Astrocyte (in vitro differentiated cells and primary cell): ENCODE measurements at places on chromosomes 12 and 14. TPM values are rescaled to one million over a fixed set of nuclear protein-coding genes. Genes with fewer than 3 reads are reported as not detected.

DNA sequence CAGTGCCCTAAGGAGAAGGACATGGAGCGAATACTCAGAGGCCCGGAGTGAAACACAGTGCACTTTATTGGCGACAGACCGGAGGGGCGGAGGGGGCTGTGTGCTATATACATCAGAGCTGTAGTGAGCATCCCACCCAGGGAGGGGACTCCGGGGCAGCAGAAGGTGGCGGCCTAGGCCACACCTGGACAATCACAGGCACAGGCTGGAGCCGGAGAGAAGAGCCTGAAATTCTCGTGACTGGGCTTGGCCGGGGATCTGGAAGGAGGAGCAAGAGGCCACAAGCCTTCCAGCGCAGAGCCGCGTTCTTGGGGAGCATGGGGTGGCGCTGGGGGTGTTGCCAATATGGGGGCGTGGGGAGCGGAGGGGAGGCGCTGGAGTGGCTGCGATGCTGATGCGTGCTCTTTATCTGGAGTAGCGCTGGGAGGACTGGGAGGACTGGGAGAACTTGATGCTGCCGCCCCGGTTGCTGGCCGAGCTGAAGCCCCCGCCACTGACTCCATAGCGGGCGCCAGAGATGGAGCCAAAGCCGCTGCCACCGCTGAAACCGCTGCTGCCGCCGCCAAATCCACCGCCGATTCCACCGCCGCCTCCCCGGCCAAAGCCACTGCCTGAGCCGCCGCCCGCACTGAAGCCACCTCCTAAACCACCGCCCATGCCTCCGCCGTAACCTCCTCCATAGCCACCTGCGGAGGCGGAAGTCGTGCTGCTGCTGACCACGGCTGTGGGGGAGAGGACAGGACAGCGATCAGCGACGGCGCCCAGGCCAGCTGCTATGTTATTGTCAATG is 6.1 kb downstream of the KRT3 start:
- DNase-seq = no peak

DNA sequence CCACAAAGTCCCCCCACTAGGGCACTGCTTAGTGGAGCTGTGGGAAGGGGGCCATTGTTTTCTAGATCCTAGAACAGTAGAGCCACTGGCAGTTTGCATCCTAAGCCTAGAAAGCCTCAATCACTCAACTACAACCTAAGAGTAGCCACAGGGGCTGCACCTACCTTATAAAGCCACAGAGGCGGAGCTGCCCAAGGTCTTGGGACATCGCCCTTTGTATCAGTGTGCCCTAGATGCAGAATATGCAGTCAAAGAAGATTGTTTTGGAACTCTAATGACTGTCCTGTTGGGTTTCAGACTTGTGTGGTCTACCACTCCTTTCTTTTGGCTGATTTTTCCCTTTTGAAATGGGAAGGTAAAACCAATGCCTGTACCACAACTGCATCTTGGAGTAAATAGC is 59.5 kb downstream of the ATP2B1 start:
- no peak for DNase-seq

GRCh38 chr14:64685371-64686281 is 18.6 kb upstream of the PLEKHG3 start:
- no peak for DNase-seq

DNA sequence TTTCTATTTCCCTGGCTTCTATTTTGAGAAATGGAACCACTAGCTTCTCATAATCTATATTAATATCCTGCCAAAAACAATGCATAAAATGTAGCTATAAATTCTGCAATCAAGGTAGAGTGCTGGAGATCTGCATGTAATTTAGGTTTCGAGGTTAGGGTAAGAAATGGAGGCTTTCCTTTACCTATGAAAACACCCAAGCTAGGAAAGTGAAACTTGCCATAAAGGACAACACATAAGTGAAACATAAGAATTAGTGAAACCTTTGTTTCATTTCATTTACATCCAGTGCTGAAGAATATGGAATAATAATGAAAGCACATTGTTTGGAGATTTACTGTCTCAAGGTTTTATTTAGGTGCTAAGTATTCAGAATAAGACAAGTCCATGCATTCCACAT is 9.7 kb downstream of the CLEC2A start:
- no peak for DNase-seq

- no peak for DNase-seq
Observed at GRCh38 chr12:6312529-6313325, 2.2 kb downstream of the PLEKHG6 start.

- DNase-seq = no peak
Observed at GRCh38 chr14:50871914-50872732, at the start of gene ABHD12B. ABHD12B (plus strand) TSS chr14:50872053; CDS start chr14:50872175, 122 bp downstream.

GRCh38 chr12:52178984-52179383 is 12.8 kb downstream of the KRT80 start:
- no peak for DNase-seq

DNA sequence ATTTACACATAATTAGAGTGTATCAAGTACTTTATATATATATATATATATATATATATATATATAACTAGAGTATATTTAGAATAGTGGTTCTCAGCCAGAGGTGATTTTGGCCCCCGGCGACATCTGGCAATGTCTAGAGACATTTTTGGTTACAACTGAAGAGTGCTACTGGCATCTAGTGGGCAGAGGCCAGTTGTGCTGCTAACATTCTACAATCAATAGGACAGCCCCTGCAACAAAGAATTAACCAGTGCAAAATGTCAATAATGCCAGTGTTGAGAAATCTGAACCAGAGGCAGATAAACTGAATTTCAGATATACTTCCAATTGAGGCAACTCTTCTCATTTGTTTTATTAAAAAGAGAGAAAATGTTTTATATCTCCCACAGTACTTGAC is 8.9 kb downstream of the GTF2A1 start:
- no peak for DNase-seq

- DNase-seq = no peak
Observed at GRCh38 chr14:46887144-46887543, 235.6 kb upstream of the RPL10L start.

DNA sequence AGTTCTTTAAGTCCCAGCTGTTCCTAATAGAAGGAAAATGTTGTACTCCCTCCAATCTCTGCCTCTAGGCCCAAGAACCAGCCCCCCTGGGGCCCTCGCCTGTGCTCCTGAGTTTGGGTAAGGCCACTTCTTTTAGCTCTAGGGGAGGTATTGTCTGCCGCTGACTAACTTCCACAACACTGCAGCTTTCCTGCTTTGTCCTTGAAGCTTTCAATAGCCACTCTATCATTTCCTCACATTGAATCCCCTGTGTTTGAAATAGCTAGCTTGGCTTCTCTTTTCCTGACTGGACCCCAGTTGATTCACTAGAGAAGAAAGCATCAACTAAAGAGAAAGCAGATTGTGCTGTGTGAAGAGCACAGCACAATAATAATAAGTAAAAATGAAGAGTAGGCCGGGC is 28.8 kb downstream of the KRT80 start:
- no peak for DNase-seq

- no peak for DNase-seq
Observed at GRCh38 chr14:91140672-91141071, 26.8 kb downstream of the DGLUCY start.

- peak; percentile 49 for DNase-seq
Observed at GRCh38 chr12:1205512-1206060, 214.6 kb downstream of the ERC1 start.

DNA sequence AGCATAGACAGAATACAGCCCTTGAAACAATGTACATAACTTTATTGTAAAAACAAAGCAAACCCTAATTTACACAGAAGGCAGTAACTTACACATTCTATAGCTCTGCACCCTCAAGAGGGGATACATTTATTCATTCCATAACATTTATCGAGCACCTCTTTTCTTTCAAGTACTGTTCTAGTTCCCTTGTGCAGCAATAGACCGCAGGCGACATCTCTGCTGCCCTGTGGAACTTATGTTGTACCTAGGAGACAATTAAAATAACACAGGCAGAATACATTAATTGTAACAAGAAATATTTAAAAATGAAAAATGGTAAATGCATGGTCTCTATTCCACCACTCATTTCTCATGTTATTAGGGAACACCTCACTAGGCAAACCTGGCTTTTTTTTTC is 1.4 kb upstream of the ARHGDIB start:
- no peak for DNase-seq

- no peak for DNase-seq
Observed at GRCh38 chr12:67446716-67447115, 177.6 kb downstream of the CAND1 start.

GRCh38 chr14:100677152-100677551 is 49.5 kb upstream of the DLK1 start:
- DNase-seq = no peak

DNA sequence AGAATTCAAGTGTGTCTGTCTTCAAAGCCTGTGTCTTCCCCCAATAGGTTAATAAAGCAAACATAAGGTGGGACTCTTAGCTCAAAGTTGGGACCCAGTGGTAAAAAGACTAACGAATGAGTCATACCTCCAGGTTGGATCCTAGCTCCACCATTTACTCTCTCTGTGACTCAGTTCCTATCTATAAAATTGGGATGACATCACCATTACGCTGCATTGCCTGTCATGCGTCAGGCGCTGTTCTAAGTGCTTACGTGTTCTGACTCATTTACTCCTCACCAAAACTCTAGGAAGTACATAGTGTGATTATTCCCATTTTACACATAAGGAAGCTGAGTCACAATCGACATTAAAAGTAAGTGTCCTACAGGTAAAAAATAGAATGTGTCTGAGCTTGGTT is 915.8 kb downstream of the VRK1 start:
- peak; percentile 39 for DNase-seq

DNA sequence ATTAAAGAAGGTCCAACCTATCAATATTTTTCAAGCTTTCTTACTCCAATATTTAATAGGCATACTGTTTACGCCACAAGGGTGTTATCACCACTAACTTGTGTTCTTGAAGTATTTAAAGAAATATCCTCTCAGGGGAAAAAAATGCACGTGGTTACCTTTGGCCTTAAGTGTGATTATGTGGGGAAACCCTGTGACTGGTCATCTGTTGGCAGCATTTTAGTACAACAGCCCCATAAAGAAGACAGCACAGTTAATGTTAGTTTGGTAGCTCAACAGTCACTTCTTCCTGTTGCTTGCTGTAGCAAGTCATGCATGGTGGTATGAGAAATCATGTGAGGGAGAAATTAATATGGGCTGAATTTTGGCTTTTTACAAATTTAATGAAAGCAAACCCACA is 1021.5 kb upstream of the TMEM132C start:
- peak; percentile 57 for DNase-seq

DNA sequence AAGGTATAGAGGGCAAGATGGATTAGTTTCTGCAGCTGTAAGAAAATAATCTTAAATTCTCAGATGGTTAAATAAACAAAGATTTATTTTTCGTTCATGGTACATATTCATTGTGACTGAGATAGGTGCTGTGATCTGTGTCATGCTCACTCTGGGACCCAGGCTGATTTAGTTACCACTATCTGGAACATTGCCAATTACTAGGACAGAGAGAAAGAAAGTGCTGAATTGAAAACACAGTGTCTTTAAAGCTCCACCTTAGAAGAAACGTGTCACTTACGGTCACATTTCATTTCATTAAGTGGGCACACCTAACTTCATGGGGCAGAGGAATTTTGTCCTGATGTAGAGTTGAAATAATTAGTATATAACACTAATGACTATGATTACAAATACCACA is 430.0 kb downstream of the CCDC91 start:
- DNase-seq = no peak

DNA sequence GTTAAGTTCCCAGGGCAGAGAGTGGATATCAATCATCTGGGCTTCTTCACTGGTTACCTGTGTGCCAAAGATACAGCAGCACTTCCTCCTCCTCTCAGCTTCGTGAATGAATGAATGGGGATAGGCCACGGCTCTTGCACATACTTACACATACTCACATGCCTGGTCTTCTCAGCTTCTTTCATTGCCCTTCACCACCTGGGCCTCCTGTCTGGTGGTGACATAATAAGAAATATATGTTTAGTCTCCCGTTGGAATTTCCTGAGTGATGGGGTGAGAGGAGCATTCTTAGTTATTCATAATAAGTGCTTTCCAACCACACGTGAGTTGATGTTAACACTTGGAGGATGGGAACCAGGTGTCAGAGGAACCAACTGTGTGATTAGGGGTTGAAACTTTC is 268.1 kb upstream of the RMST start:
- DNase-seq = peak; percentile 19

DNA sequence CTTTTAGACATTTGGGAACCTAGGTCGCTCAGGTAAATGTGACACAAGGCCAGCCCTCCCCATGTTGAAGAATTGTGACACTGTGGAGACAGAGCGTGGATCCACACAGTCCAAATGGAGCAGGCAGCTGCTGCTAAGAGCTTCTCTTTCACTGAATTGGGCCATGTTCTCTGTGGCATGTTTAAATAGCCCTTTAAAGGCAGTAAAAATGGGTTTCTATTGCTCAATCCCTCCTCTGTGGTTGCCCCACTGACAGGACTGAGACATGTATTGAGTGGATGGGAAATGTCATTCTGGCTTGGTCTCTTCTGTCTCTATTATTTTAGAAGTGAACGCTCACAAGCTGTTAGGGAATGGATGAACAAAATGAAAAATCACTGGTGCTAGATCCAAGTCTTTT is 84.0 kb upstream of the PRICKLE1 start:
- no peak for DNase-seq

GRCh38 chr14:91947475-91948184 is at the start of gene FBLN5:
FBLN5 (minus strand) TSS chr14:91947694; CDS start chr14:91947229, 465 bp downstream.
- DNase-seq = peak; percentile 86

- DNase-seq = peak; percentile 4
Observed at GRCh38 chr12:57429473-57430111, 1.3 kb downstream of the R3HDM2 start.

ASB8 gene
- 25.1 and 29.9 TPM in 2 replicates for total RNA-seq

KCNC2 gene
- not detected in 2 replicates for total RNA-seq

TTC9 gene
- 6.9 and 8.4 TPM in 2 replicates for total RNA-seq

DHRS4L2 gene
- total RNA-seq = 13.4 and 15.8 TPM in 2 replicates

RNASE7 gene
- 0.19 TPM in 1 of 2 replicates, not detected in the other for total RNA-seq

ZDHHC22 gene
- total RNA-seq = 0.50 and 0.52 TPM in 2 replicates

OR6C65 gene
- not detected in 2 replicates for total RNA-seq

RITA1 gene
- 20.9 and 23.5 TPM in 2 replicates for total RNA-seq

SIX6 gene
- total RNA-seq = not detected in 2 replicates

BEST3 gene
- 1.0 and 1.2 TPM in 2 replicates for total RNA-seq

SMIM41 gene
- total RNA-seq = 0.18 TPM in 1 of 2 replicates, not detected in the other
